ENCODE measurements at places on chromosomes 13 and 19.
A peak's percentile ranks its signal among the peaks of the same experiment; 100 is the strongest.

- no peak for DNase-seq
Observed at GRCh38 chr13:31101472-31102170, 60.1 kb downstream of the HSPH1 start.

GRCh38 chr13:93416736-93417355, 190.2 kb downstream of the GPC6 start:
- DNase-seq: no peak

- no peak for DNase-seq
Observed at GRCh38 chr13:44768775-44769581, 192.8 kb upstream of the TSC22D1 start.

DNA sequence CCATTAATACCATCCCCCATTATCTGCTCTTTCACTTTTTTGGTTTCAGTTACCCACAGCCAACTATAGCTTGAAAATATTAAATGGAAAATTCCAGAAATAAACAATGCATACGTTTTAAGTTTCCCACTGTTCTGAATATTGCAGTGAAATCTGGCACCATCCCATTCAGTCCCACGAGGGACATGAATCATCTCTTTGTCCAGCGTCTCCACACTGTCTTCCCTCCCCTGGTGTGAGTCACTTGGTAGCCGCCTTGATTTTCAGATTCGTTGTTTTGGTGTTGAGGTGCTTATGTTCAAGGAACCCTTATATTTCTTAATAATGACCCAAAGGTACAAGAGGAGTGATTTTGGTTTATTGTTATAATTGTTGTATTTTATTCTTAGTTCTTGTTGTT, 246.1 kb downstream of the DCT start:
- no peak for DNase-seq

DNA sequence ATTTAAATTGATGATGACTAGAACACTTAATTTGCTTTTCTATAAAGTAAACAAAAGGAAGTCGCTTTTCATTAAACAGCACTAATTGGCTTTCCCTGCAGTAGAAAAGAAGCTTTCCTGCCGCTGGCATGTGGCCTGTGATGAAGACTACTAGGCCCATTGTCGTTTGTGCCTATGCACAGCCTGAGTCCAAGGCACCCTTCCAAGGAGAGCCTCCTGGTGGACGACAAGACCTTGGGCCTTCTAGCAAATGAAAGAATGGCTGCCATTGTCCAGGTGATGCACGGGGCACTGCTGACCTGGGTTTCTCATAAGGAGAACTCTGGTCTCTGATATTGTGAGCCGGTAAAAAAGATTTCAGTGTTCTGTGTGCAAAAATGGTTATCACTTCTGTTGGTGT, 233.0 kb downstream of the COL4A1 start:
- no peak for DNase-seq

DNA sequence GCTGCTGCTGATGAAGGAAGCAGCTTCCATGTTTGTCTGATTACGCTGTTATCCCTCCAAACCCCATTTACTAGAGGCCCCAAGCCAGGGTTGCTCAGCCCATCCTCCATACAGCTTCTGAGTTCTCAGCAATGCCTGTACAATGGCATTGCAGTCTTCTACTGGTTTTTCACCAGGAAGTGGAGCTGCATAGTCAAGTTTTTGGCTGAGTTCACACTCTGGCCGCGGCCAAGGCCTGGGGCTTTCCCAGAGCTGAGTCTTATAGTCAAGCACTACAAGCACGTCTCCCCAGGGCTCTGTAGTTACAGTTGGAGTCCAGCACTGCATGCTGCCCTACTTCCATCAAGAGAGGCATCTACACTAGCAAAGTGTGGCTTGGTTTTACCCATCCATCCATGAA, 182.5 kb downstream of the POU4F1 start:
- DNase-seq: no peak

DNA sequence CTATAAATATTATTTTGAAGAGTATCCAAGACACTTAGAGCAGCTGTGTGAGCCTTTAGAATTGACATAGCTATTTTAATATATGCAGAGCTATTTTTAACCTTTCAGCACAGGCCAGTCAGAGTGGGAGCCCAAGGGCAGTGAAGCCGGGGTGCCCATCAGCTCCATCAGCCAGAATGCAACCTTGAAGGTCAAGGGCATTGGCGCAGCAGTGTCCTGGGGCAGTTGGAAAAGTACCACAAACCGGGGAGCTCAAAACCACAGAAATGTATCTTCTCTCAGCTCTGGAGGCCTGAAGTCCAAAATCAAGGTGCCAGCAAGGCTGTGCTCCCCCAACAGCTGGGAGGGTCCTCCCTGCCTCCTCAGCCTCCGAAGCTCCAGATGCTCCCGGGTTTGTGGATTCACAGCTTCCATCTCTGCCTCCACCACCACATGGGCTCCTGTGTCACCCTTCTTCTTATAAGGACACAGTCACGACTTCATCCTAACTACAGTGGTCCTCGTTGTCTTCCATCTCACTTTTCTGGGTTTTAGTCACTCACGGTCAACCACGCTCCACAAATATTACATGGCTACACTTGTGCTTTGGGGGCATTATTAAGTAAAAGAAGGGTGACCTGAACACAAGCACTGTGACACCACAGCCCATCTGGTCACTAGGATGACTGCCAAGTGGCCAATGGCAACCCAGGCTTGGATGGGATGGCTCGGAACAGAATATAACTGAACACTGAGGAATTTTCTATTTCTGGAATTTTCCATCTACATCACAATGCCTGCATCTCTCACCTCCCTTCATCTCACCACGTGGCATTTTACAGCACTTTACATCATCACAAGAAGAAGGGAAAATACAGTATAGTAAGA, 15.9 kb upstream of the GAS6 start:
- DNase-seq: peak; percentile 75

GRCh38 chr19:38911388-38912001, 491 bp downstream of the CCER2 start:
- no peak for DNase-seq

DNA sequence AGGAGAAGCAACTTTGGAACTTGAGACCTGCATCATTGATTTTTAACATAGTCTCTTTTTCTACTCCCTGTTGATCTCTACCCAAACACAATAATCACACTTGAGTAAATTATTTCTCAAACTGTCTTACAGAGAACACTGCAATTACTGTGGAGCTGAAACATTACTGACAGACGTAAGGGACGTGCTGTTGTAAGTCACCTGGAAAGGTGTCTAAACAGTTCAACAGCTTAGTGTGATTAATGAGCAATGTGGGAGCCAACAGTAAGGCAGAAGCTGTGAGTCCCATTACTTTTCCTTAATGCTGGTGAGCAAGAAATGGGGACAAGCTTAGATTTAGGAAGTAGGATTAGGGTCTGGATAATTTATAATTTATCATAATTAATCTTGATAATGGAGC, 265.7 kb downstream of the DLEU7 start:
- no peak for DNase-seq

DNA sequence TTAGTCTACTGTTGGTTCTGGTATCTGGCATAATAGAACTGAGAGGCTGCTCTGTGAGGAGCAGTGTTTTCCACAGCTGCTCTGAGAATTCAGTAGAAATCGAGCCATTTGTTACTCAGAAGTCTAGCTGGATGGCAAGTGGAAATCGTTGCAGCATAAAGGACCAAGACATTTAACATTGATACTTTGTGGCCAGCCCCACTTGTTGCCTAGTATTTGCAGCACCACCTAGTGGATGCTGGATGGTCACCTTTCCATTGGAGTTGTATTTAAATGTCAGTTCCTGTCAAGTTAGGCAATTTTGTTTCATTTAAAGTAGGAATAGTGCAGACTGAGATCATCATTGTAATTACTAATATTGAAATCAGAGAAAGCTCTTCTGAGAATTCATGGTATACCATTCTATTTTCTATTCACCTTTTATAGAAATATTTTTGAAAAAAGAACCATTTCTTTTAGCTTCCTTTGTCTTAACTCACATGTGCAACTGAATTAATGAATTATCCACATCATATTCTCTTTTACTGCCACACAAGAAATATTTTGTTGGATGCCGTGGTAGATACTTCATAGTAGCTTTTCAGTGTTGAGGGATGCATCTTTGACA, 64.6 kb downstream of the PDS5B start:
- DNase-seq: no peak

GRCh38 chr19:18832306-18833140, 764 bp downstream of the UPF1 start:
- DNase-seq: no peak

DNA sequence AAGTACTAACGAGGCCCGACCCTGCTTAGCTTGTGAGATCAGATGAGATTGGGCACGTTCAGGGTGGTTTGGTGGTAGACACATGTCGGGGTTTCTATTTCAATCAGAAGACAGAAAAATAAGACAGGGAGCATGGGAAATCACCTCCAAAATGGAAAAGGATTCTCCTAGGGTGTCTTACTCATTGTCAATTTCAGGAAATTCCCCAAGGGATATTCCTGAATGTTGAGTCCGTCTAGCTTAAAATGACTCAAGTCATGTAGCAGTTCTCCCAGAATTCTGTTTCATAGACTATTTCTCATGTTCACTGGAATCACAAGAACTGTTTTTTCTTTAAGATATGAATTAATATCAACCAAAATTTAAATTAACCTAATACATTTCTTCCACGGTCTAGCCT, 380.1 kb downstream of the EFNB2 start:
- DNase-seq: no peak

DNA sequence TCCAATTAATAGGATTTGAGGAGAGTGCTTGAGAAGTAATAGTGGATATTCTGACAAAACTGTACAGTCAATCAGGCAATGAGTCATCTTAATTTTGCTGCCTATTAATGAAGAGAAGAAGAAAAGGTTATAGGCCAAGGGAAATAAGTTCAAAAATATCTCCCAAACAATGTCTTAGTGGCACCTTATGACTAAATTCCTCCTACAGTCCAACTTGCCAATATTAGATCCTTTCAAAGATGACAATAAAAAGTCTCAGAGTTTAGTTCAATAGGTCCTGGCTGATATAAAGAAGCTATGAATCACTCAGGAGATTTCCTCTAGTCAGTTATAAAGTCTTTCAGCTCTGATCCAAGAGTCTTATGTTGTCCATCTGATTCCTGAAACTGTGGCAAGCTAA, 27.9 kb downstream of the UGGT2 start:
- no peak for DNase-seq

- no peak for DNase-seq
Observed at GRCh38 chr13:98055623-98056022, 87.3 kb upstream of the FARP1 start.

DNA sequence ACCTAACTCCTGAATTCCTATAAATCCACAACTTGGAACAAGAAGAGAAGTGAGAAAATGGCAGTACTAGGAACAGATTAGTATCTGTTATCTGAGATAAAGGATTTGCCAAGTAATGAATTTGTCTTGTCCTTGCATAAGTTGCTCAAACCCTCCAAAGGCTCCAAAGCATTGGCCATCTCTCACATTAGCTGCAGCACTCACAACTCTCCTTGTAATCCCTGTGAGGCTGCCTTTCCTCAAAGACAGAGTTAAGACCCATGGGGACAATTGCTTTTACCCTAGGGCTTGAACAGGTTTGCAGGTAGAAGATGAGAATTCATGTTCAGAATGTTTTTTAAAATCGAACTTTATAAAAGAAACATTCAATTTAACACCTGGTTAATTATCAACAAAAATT, 1702.2 kb downstream of the EFNB2 start:
- DNase-seq: no peak

DNA sequence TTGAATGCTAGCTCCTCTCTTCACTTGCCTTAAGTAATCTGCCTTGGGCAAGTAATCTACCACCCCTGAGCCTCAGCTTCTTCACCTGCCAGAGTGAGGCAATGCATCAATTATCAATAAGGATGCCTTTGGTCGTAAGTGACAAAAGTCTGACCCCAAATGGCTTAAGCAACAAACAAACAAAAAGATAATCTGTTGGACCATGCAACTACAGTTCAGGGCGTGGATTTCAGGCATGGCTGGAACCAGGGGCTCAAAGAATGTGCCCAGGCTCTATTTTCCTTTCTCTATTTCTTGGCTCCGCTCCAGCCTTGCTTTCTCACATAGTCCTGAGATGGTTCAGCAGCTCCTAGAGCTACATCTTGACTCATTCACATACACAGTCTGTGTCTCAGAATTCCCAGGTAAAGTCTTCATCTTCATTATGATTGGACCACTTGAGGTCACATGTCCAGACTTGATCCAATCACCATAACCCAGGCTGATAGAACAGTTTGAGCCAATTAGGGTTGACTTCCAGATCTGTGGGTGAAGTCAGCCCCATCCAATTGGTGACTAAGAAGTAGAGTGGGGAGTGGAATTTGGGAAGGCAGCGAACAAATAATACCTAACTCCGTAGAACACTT, 29.6 kb downstream of the ACSBG2 start:
- no peak for DNase-seq

- peak; percentile 90 for DNase-seq
Observed at GRCh38 chr19:13033819-13034611, 38.7 kb downstream of the NFIX start.

DNA sequence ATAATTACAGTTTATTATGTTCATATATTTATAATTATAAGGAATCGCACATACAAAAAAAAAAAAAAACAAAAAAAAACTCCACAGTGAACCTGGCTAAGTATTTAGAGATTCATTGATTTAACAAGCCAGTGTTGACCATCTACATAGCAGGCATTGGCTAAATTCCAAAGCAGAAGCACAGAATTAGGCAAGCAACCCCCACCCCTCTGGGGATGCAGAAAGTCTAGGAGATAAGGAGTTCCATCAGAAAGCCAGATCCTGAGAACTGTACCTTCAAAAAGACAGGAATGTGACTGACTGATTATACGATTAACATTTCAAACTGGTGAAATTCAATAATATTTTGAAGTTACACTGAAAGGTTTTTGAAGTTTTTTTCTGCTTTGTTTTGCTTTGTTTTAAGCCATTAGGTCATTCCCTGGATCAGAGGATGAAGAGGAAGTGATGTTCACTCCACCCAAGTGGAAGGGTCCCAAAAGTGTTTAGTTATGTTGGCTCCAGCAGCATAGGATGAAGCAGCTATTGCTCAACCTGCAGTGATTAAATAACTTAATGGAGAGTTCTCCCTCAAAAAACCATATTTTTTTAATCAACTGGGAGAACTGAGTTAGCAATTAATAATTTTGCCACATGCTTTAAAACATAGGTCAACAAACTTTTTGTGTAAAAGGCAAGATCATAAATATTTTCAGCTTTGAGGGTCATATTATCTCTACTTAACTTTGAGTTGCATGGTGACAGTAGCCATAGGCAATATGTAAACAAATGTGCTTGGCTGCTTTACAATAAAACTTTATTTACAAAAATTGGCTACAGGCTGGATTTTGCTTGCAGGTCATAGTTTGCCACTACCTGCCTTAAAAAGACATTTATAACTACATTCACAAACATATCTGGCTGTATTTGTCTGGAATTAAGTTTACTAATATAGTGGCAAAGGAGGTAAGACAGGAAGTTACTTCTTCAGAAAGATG, 49.6 kb downstream of the DOCK9 start:
- DNase-seq: no peak

DNA sequence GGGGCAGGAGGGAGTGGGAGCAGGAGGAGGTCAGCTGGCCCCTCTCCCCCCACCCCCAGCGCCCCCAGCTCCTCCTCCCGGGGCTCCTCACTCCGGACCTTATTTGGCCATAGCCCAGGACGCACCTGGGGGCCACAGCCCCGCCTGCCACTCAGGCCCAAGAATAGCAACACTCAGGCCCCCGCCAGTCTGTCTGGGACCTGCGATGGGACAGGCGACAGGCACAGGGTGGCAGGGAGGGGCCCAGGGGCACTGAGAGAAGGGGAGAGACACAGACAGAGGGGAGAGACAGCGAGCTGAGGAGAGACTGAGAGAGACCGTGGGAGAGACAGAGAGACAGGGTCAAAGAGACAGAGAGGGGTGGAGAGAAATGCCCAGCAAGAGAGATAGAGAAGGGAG, 10.2 kb downstream of the JOSD2 start:
- DNase-seq: peak; percentile 91

All from cardiac septum (tissue), 1 donor.